ENCODE measurements at places on chromosomes 5 and 9.

- DNase-seq, result no peak
These were observed 156.6 kb downstream of the TLR4 start for GRCh38 chr9:117860849-117861248.

DNA sequence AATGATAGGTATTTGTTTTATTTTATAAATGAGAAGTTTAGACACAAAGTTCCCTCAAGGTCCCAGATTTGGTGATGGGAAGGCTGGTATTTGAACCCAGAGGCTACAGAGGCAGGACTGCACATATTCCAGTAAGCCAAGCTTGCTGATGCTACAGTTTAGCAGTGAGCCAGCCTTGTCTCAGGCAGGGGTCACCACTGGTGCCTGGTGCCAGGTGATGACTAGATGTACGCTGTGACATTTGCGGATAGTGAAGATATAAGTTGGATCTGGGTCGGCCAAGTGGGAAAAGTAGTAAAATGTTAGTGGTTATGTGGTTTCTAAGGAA lies 143.9 kb downstream of the AOPEP start:
- DNase-seq, result no peak

DNA sequence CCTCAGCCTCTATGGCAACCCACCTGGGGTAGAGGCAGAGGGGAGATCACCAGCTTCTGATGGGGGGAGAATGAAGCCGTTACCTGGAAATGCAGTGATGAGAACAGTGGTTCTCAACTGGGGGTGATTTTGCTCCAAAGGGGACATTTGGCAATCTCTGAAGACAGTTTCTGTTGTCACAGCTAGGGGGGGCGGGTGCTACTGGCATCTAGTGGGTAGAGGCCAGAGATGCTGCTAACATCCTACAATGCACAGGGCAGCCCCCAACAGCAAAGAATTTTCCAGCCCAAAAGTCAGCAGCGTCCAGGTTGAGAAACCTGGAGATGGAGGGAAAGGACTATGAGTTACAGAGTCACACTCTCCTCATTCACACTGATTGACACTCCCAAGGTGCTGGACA lies 84.5 kb downstream of the FGF1 start:
- no peak for DNase-seq

DNA sequence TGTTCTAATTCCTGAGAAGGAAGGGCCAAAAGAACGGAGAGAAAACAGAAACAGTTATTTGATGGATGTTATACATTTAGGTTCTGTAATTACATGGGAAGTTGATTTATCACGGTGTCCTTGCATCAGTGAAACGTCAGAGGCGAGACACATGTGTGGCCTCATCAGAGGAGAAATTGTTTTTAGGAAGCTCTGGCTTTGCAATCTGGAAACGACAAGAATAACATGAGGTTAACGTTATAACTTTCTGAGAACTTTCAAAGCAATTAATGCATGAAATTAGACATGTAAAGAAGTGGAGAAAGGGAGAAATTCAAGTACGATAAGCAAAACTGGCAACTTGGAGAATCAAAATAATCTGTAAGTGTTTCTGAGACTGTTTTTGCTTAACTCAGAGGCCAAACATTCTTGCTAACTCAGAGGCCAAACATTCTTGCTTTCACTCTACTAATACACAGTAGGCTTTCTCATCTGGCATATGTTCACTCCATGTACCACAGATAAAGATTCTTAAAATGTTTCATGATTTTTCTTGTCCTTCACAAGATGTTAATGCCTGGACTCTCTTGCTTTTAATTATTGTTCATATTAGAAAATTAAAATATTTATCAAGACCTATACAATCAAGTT lies 933.0 kb downstream of the TLE4 start:
- no peak for DNase-seq

GRCh38 chr5:37661227-37661920 lies 178.5 kb downstream of the GDNF start:
- DNase-seq, result no peak

DNA sequence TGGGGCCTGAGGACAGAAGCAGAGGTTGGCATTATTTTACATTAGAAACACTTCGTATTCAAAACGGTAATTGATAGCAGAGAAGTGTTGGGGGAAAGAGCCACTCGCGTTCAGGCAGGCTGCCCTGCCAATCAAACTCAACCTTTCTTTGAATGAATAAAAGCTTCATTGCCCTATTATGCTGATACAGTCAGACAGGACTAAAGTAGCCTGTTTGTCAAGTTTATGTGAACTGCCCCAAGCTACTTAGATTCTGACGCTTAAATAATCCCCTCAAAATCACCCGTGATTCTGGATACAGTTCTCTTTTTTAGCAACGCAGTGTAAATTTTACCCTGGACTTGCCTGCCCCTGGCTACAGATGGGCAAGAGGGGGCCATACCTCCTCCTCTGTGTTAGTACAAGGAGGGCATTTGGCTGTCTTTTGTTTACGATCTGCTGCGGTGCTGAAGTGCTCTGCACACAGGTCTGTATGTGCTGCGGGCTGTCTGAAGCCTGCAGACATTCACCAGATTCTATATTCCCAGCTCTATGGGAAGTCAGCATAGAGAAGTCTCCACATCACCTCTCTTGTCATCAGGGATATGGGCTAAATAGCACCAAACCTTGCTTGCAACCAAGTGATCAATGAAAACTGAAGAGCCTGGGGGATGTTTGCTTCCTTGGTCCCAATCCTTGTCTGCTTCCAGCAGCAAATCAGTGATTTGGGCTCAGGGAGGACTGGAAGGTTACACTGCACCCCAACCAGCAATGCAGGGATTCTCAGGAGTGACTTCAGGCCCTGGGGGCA lies 218.4 kb downstream of the EBF1 start:
- no peak for DNase-seq

DNA sequence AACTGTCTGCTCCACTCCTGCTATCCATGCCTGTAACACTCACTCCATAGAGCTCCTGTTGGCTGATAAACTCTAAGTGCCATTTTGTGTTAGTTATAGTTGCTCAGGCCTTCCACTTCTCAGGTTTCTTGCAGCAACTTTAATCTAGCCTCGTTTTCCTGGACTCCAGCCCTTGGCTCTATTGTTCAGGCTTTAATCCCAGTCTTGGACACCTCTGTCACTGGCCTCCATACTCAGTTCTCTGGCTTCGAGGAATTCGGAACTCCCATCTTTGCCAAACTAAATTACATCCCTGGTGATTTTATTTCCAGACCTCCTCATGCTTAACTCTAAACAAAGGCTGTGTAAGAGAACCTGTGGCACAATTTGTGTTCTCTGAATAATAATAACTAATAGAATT lies 39.8 kb downstream of the EMB start:
- no peak for DNase-seq

DNA sequence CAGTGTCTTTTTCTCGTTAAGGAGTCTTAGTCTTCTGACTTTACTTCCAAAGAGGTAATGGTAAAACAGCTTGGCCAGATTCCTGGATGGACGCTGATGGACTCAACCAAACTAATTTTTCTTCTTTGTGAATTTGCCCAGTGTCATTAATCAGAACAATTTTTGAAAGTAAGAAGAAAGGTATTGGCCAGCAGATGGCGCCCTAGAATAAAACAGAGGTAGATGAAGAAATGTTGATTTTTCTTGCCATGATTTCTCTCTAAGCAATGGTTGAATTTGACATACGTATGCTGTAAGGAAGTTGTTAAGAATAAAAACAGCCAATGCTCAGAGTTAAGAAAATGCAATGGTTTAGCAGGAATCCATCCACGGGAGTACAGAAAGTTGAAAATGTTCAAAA lies 500.0 kb downstream of the DIRAS2 start:
- no peak for DNase-seq
